ENCODE measurements at places on chromosomes 12 and 14. TPM values are rescaled to one million over a fixed set of nuclear protein-coding genes. Genes with fewer than 3 reads are reported as not detected.

GRCh38 chr14:90781344-90781761 is 34.9 kb downstream of the TTC7B start:
- no peak for DNase-seq

GRCh38 chr12:74483057-74483456 is 54.6 kb upstream of the ATXN7L3B start:
- no peak for DNase-seq

Gene GLIPR1L2
- 1.6 TPM for total RNA-seq

Gene LRP1
- total RNA-seq = 307 TPM

All from adrenal gland (tissue), 19 donors.